ENCODE measurements at places on chromosomes 4 and X. TPM values are rescaled to one million over a fixed set of nuclear protein-coding genes. Genes with fewer than 3 reads are reported as not detected.

DNA sequence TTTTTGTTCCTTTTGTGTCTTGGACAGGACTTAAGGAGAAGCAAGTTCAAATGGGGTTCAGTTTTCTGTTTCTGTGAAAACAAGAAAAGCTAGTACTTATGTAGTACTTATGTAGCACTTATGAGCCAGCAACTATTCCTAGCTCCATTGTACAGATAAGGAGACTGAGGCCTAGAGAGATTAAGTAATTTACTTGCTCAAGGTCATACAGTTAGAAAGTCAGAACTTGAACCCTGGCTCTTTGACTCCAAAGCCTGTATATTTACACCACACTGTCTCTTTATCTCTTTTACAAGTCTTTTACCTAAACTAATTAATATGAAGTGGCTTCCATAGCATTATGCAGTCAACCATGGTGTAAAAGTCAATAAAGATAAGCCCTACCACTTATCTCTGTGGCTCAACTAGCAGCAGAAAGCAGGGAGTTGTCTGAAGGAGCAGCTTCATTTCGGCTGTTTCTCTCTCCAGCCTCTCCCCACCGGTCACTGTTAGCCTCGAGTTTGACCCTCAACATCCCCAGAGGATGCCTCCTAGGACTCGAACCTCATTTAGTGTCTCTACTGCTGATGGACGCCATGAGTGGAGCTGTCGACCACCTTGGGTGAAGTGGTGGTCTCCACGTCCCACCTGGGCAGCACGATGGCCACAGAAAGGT is 209.9 kb downstream of the SHROOM3 start:
- no peak for DNase-seq
- peaks cover 22% of the 10 kb centered on the region for H3K4me1 ChIP-seq
- no peaks in the 10 kb centered on the region for H3K27me3 ChIP-seq
- H3K4me3 ChIP-seq: no peak overlapping the region
- peaks cover 10% of the 10 kb centered on the region for H3K36me3 ChIP-seq

DNA sequence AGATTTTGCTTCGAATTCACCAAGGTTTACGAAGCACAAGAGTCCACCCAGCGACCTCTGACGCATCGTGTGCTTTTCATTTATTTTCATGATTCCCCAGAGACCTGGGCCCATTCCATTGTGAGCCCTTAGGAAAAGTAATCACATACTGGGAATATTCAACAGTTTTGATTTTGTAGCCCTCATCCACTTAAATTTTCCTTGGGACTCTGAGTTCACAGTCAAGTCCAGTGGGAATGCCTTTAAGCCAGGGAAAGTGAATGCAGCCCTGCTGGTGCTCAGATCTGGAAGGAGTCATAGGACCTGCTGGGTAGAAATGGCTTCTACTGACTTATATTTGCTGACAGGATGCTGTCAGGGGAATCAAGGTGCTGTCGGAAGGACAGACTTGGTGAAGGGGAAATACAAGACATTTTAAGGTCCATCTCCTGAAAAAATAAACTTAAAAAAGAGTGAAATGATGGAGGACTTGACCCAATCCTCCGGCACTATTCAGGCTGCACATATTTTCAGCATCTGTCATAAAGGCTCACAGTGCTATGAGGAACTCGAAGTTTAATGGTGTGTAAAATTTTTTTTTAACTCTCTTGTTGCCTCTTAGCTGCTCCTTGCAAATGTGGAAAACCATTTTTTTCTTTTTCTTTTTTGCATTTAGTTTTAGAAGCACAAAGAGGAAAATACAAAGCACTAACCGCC is 204.9 kb downstream of the MID1 start:
- DNase-seq: no peak
- no peaks in the 10 kb centered on the region for H3K4me1 ChIP-seq
- no peak overlapping the region for H3K27ac ChIP-seq
- no peaks in the 10 kb centered on the region for H3K36me3 ChIP-seq

GRCh38 chr4:27088491-27088890 is 227.8 kb downstream of the STIM2 start:
- H3K27me3 ChIP-seq: peaks cover 7% of the 10 kb centered on the region
- no peak overlapping the region for H3K4me3 ChIP-seq
- DNase-seq: no peak
- no peaks in the 10 kb centered on the region for H3K36me3 ChIP-seq

DNA sequence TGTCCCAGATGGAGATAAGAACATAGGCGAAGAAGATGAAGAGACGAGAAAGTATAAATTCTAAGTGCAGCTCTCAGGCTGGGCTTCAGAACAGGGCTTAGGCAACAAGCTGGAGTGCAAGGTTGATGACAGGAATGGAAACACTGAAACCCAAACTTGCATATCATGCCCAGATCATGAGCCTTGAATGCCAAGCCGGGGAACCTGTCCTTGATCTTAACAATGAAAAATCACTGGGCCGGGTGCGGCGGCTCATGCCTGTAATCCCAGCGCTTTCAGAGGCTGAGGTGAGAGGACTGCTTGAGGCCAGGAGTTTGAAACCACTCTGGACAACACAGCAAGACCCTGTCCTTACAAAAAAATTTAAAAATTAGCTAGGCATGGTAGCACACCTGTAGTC is 17.2 kb downstream of the AFAP1 start:
- no peak for DNase-seq
- no peak overlapping the region for H3K27ac ChIP-seq
- no peaks in the 10 kb centered on the region for H3K36me3 ChIP-seq

DNA sequence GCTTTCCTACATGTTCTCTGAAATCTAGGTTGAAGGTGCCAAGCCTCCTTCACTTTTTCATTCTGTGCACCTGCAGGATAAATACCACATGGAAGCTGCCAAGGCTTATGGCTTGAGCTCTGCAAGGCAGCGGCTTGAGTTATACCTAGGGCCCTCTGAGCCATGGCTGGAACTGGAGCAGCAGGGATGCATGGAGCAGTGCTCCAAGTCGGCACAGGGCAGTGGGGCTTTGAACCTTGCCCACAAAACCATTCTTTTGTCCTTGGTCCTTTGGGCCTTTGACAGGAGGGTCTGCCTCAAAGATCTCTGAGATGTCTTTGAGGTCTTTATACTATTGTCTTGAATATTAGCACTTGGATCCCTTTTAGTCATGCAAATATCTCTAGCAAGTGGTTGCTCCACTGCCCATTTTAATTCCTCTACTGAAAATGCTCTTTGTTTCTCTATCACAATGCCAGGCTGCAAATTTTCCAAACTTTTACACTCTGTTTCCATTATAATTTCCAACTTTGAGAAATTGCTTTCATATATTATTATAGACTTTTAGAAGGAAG is 536.2 kb upstream of the KLHL4 start:
- no peak overlapping the region for H3K4me3 ChIP-seq
- H3K36me3 ChIP-seq: no peaks in the 10 kb centered on the region
- peaks cover 7% of the 10 kb centered on the region for H3K4me1 ChIP-seq
- DNase-seq: no peak

GRCh38 chr4:146458594-146458993 is 63.1 kb downstream of the SLC10A7 start:
- H3K27ac ChIP-seq: no peak overlapping the region
- H3K4me1 ChIP-seq: no peaks in the 10 kb centered on the region
- DNase-seq: no peak
- H3K36me3 ChIP-seq: no peaks in the 10 kb centered on the region
- no peak overlapping the region for H3K4me3 ChIP-seq
- H3K27me3 ChIP-seq: no peaks in the 10 kb centered on the region

DNA sequence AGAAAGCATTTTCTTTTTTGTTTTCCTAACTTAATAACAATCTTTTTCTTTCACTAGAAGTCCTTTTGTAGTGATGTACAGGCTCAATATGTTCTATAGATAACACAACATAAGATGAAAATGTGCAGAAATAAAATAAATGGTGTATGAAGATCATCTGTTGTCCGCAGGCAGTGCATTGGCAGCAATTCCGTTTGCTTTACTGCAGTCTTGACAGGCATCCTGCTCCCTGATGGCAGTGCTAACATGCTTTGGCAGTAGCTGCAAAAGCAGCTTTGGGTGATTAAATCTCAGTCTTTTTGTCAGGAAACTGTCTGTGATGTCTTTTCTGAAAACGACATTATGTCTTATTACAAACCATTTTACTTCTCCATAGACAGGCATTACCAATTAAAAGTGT is 131.4 kb downstream of the TRAM1L1 start:
- DNase-seq: no peak
- H3K4me3 ChIP-seq: no peak overlapping the region
- H3K27me3 ChIP-seq: peaks cover 14% of the 10 kb centered on the region
- H3K4me1 ChIP-seq: no peaks in the 10 kb centered on the region
- no peaks in the 10 kb centered on the region for H3K36me3 ChIP-seq

GRCh38 chr4:105192474-105192873 is 45.8 kb downstream of the TET2 start:
- H3K27me3 ChIP-seq: no peaks in the 10 kb centered on the region
- peaks cover 16% of the 10 kb centered on the region for H3K36me3 ChIP-seq
- no peak for DNase-seq
- H3K4me1 ChIP-seq: peaks cover 33% of the 10 kb centered on the region
- no peak overlapping the region for H3K27ac ChIP-seq

DNA sequence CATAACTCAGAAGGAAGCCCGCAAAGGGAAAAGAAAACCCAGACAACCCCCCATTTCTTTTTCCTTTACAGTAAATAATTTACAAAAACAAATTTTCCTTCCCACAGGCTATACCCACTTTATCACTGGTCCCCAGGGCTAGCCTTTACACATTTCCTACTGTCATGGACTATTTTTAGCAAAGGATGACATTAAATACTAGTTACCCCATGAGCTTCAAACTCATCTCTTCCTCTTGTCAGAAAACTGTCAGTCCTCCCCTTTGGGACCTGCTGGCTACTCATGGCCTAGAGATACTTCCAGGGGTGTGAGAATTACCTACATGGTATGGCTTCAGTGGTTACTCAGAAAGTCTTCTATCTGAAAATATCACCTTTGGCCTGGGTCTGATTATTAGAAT is 11.9 kb downstream of the TSC22D3 start:
- no peak overlapping the region for H3K4me3 ChIP-seq

DNA sequence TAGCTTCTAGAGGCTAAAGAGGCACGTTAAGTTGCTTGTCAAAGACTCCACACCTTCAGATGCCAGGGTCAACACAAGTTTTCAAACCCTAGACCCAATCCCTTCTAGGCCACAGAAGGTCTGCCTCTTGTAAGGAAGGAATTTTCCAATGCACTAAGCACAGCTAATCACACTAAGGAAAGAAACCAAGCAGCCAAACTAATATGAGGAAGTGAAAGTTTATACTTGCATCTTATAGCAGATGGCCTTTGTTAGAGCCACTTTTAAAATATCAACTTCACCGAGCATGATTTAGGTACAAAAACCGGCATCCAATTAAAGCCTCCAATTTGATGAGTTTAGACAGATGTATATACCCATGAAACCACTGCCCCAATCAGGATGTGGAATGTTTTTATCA is 9.9 kb downstream of the FHL1 start:
- no peak for DNase-seq
- H3K4me3 ChIP-seq: no peak overlapping the region

- no peaks in the 10 kb centered on the region for H3K4me1 ChIP-seq
- no peaks in the 10 kb centered on the region for H3K27me3 ChIP-seq
- H3K36me3 ChIP-seq: peaks cover 91% of the 10 kb centered on the region
- no peak overlapping the region for H3K4me3 ChIP-seq
- H3K27ac ChIP-seq: no peak overlapping the region
- no peak for DNase-seq
Measured at GRCh38 chrX:78124307-78124706, 15.1 kb downstream of the TAF9B start.

DNA sequence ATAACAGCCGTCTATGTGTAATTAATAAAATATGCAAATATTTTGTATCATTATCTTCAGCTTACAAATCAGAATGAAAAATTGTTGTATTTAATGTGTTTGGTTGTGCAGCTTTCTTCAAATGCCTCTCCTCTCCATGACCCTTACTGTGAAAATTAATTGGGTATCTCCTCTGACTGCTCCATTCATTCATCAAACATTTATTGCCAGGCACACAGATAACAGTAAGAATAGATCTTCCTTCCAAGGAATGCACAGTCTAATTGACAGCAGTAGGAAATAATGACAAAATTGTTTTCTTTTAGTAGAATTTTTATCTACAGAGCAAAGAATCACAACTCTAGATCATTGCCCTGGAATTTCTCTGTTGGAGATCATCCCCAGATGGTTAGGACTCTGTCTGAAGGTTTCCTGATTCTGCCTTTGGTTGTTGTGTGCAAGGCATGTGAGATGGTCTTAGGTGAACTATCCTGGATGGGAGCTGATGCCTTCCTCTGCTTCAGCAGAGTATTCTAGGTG is 395.0 kb upstream of the FAT1 start:
- no peaks in the 10 kb centered on the region for H3K27me3 ChIP-seq
- no peak overlapping the region for H3K4me3 ChIP-seq
- no peaks in the 10 kb centered on the region for H3K36me3 ChIP-seq
- no peaks in the 10 kb centered on the region for H3K4me1 ChIP-seq
- DNase-seq: no peak
- no peak overlapping the region for H3K27ac ChIP-seq

The UGT2B15 gene
- not detected for total RNA-seq

The HEPH gene
- total RNA-seq: 0.40 TPM

The SLC7A11 gene
- 153 TPM for total RNA-seq

The TLR2 gene
- total RNA-seq: 0.23 TPM

The DDX60 gene
- 4.7 TPM for total RNA-seq
